ENCODE measurements at places on chromosomes 1 and 21.
A peak's percentile ranks its signal among the peaks of the same experiment; 100 is the strongest.

DNA sequence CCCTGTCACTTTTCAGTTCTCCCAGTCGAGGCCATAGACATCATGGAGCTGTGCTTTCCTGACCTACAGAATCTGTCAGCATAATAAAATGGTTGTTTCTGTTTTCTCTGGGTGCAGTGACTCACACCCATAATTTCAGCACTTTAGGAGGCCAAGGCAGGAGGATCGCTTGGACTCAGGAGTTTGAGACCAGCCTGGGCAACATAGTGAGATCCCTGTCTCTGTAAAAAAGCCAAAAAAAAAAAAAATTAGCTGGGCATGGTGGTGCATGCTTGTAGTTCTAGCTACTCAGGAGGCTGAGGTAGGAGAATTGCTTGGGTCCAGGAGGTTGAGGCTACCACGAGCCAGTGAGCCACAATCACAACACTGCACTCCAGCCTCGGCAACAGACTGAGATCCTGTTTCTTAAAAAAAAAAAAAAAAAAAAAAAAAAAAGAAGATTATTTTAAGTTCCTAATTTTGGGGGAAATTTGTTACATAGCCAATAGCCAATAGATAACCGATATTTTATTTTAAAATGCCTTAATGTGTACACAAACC is 196.2 kb downstream of the ADSS2 start:
- no peak for DNase-seq

DNA sequence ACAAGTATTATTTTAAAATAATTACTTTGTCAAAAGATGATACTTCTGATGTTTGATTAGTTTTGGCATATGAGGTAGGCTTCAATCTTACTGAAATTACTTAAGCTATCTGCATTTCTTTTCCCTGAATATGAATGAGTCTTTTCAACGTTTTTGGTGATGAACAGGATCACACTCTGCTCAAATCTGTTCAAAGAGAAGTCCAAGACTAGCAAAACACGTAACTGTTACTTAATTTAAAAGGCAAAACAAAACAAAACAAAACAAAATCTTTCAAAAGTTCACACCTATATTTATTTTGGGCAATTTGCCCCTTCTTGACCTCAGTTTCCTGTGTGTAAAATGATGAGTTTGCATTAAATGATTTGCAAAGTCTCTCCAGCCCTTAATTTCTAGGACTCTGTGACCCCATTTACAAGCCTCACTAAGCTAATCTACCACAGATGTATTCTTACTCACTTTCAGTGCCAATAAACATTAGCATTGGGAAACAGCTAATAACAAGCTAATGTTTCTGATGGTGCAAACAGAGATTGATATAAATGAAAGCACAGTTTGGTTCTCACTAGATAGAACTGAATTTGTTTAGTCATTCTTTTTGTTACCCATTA is 865.4 kb downstream of the LTN1 start:
- DNase-seq = no peak

- no peak for DNase-seq
Observed at GRCh38 chr1:110272045-110272444, 61.9 kb downstream of the KCNC4 start.

DNA sequence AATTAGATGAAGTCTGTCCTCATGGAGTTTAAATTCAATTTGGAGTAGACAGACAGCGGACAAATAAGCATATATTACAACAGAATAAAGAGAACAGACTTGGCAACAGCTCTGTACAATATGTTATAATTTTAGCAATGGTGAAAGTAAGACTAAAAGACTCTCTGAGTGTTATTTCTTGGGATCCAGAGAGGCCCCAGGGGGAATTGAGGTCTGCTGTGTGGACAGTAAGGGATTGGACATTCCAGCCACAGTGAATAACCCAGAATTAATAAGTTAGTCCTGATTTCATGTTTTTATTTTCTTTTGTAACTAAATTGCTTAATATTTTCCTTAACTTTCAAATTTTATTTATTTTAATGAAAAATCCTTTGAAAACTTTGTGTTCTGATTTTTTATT is 101.7 kb downstream of the PATJ start:
- DNase-seq = no peak

- no peak for DNase-seq
Observed at GRCh38 chr1:54287801-54288211, 87.8 kb downstream of the MRPL37 start.

DNA sequence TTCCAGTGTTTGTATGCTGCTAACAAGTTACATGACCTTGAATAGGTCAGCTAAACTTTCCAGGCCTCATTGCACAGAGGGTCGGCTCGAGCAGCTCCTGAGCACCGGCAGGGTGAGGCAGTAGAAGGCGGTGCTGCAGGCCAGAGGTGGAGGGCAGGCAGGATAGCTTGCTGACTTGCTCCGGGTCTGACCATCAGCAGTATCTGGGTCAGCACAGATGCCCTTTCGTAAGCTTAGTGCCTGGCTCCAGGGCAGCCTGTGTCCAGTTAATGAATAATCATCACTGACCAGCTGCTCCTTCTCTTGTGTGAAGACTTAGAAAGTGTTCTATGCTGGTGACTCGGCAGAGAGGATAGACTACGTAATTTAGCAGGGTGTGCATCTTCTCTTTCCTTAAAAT is 6.9 kb downstream of the MAPKAPK2 start:
- no peak for DNase-seq

GRCh38 chr1:152052606-152053005 is 15.8 kb upstream of the S100A11 start:
- peak; percentile 64 for DNase-seq

- DNase-seq = no peak
Observed at GRCh38 chr1:229148041-229148671, 122.8 kb upstream of the RAB4A start.

DNA sequence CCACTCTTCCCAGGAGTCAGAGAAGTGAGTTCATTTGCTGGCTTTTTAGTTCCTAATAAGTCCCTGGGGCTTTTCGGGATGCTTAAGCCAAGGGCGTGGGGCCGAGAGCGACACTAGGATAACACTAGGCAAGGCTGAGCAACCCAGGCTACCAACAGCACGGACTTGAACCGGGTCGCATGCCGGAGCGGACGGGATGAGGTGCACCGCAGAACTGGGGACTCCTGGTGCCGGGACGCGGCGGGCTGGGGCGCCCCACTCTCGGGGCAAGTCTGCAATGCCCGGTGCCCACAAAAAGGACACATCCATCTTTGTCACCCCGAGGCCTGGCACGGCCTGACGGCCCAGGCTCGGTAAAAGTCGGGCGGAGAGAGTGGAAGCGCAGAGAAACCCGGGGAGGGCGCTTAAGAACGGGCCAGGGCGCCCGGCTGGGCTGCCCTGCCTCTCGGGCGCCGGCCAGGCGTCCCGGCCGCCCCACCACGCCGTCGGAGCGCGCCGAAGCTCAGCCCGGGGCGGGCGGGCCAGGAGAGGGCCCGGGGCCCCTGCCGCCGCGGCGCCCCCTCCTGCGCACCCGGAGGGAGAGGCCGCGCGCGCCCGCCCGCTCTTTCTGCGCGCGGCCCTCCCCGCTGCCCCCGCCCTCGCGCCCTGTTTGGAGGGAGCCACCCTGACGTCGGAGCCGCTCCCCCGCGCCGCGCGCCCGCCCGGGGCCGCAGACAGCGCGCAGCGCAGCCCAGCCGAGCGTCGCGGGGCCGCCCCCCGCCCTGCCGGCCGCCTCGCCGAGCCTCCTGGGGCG is at the start of gene NBL1:
Gene NBL1, plus strand, starts transcription at position 710 of the 793 bp plus-strand sequence. CDS start 10,720 bp downstream, outside the sequence.
- no peak for DNase-seq

DNA sequence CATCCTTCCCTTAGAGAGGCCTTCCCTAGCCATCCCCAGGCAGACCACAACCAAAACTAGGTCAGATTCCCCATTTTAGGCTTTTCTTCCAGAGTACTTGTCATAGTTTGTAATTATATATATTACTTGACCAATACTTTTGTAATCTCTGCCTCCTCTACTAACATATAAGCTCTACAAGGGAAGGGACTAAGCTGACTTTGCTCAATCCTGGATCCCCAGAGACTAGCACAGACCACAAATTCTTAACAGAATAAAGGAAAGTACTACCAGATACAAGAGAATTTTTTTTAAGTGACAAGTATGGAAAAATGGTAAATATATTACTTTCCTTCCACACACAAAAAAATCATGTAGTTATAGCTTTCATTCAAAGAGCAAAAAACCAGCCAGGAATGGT is 2.0 kb downstream of the ZMYM6 start:
- no peak for DNase-seq

DNA sequence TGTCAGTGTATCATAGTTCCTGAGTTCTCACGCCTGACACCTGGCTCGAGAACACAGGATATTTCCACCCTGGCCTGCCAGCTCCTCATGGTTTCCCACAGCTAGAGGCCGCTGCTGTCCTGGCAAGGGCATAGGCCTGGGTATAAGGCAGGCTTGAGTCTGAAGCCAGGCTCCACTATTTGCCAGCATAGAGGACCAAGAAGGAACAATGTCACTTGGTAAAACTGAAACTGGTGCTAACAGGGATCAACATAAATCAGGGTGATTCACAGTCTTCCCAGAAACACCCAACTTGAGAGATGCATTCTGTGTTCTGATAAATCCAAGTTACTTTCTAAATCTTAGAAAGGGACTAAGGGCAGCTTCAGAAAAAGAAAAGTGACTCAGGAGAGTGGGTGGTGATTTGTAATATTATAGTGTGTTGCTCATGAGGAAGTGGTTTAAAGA is 6.9 kb upstream of the S100A2 start:
- DNase-seq = no peak

DNA sequence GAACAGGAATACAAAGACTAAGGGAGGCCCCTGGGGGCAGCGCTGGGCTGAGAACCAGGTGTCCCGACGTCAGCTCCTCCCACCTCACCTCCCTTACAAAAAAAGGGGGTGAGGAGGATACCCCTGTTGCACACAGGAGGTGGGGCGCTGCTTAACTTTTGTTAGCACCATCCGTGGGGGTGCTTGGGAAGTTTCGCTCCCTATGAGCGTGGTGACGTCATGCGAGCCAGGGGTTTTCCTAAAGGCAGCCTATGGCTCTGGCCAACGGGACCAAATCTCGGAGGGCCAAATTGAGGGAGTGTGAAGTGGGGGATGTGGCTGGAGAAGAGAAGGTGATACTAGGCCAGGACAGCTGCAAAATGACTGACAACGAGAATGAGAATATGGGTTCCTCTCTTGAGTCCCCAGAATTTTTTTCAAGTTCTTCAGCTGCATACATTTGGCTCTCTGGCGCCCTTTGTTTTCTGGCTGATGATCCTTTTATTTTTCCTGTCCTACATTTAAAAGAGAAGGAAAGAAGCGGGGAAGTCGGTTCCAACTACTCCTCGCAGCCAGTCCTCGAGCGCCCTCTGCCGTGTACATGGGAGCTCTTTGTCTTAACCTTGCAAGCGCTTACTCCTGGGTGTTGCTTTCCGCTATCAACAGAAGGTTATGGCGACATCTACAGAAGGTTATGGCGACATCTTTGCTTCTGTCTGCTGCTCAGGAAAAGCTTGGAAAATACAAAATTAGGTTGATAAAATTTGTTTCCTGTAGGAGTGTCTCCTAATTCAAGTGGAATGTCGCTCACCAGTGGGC is 48.0 kb upstream of the ZC3H11B start:
- DNase-seq = peak; percentile 89

DNA sequence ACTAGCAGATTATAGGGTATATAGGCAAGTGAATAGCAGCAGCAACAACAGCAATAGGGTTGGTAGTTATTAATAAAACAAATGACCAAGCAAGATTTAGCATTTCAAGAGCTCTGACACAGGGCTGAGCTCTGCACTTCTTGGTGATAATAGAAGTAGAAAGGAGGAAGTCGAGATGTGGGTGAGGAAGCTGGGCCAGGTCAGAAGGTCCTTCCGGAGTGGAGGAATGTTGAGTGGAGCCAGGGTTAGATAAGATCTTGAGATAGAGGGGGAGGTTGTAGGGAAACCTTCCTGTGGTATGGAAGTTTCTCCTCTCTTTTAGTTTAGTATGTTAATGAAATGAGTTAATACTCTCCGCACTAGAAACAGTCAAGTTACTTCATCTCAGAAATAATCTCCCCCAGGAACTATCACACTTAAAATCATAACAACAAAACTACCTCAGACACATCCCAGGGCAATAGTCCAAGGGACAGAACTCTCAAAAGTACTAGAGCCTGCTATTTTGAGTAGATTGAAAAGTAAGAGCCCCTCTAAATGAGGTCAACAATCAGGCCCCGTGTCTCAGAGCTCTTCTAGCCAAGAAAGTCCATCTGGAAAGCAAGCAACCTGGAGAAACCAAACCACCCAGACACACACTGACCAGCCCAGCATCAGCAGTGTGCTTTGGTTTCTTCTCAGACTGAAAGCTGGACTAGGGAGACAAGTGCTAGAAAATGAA is 45.4 kb upstream of the ATP1B1 start:
- DNase-seq = no peak

GRCh38 chr1:198079432-198079951 is 77.3 kb upstream of the NEK7 start:
- DNase-seq = no peak

DNA sequence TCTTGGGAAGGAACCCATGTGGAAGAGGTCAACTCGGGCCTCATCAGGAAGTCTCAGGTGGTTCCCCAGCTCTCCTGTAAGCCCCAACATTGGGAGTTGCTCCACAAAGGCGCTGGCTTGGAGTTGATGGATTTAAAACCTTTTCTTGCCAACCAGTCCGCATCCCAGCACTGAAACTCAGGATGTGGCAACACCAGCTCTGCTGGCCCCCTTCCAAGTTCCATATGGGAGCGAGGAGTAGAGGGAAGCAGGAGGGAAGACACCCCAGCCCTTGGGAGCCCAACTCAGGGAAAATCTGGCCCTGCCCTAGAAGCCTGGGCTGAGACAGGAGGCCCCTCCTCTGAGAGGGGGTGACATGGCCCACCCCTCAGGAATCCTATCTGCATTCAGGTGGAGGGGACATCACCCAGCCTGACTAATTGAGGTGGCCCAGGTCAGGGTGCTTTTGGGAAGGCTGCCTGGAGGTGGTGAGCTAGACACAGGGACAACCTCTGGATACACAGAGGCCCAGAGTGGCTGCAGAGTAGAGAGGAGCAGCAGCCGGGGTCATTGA is 33.1 kb upstream of the DMBX1 start:
- DNase-seq = no peak

- DNase-seq = no peak
Observed at GRCh38 chr1:52355847-52356505, 10.0 kb downstream of the CC2D1B start.

DNA sequence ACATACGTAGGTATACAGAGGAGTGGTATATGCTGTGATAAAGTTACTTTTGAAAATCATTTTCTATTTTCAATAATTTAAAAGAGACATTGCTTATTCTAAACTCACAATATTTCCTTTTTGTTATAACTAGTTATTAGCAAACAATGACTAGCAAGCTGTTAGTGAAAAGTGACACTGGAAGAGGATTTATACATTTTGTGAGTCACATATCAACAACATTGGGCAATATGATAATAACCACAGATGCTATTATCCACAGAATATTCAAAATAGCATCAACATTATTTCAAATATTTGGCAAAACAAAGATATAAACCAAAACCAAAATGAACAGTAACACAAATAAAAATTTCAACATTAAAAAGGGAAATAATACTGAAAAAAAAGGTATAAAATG is 104.0 kb upstream of the HP1BP3 start:
- DNase-seq = no peak

DNA sequence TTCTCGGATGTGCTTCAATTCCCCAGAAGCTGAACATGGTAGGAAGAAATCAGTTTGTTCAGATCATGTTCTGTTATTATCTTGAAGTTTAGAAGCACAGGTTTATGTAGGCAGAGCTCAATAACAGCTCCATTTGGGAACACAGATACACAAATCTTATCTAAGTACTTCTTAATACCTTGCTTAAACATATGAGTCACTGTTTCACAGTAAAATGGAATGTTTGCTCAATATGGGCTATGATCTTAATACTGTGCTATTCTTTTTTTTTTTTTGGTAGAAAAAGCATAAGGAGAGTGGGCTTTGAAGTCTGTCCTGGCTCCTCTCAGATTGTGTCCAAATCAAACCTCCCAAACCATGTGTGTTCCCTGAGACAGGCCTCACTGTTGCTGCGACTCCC is 13.4 kb downstream of the PROK1 start:
- no peak for DNase-seq

Data from right renal cortex interstitium (tissue), 3 donors.